ENCODE measurements at places on chromosomes 4 and X. TPM values are rescaled to one million over a fixed set of nuclear protein-coding genes. Genes with fewer than 3 reads are reported as not detected.
A peak's percentile ranks its signal among the peaks of the same experiment; 100 is the strongest.

The GPM6B gene
- not detected for total RNA-seq

DNA sequence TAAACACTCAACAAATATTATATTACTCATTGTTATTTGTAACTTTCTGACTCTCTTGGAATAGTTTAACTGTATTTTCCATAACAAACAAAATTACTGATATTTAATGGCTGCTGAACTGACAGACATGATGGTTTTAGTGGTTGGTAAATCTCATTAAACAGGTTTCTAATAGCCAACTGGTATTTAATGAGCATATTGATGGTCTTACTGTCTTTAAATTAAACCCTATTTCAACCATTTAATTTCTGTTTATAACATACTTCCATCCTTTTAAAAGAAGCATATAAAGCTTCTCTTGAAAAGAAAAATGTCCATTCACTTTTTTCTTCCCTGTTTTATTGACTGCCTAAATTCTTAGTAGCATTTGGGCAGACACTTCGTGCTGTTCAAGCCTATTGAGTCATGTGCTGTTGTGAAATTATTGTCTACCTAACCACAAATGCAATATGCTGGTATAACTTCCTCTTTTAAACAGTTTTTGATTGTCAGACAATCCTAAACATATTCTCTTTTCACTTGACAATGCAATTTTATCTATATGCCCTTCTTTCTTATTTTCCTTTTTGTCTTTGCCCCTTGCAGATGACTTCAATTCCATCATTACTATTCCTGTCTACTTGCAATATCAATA is 163.9 kb upstream of the SLC7A11 start:
- no peaks in the 10 kb centered on the region for H3K4me1 ChIP-seq
- no peak for DNase-seq
- H3K36me3 ChIP-seq, result no peaks in the 10 kb centered on the region
- H3K27me3 ChIP-seq, result no peaks in the 10 kb centered on the region
- no peak overlapping the region for H3K4me3 ChIP-seq
- H3K27ac ChIP-seq, result no peak overlapping the region

GRCh38 chr4:164304101-164304639 is 449.8 kb upstream of the SMIM31 start:
- H3K4me3 ChIP-seq, result no peak overlapping the region
- no peak for DNase-seq
- no peaks in the 10 kb centered on the region for H3K4me1 ChIP-seq
- no peaks in the 10 kb centered on the region for H3K36me3 ChIP-seq
- H3K27me3 ChIP-seq, result no peaks in the 10 kb centered on the region

DNA sequence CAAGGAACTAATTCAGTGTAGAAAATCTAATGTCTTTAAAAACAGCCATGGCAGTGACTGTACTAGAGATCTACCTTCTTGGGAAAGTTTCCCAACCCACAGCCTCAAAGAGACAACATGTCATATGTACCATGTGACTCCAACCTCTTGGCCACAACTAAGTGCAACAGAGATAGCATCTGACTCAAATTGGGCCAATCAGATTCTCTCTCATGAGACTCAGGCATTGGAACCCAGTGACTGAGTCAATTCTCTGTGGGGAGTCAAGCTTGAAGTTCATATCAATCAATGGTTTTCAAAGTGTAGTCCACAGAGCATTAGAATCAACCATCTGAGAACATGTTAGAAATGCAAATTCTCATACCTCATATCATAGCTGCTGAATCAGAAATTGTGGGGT is 123.3 kb downstream of the MBNL3 start:
- H3K36me3 ChIP-seq, result no peaks in the 10 kb centered on the region
- no peak overlapping the region for H3K27ac ChIP-seq
- peaks cover 38% of the 10 kb centered on the region for H3K27me3 ChIP-seq
- no peak overlapping the region for H3K4me3 ChIP-seq

- peaks cover 5% of the 10 kb centered on the region for H3K4me1 ChIP-seq
- peak; percentile 21 for DNase-seq
- peaks cover 17% of the 10 kb centered on the region for H3K27me3 ChIP-seq
- H3K4me3 ChIP-seq, result peak overlapping the region; percentile 74
- H3K36me3 ChIP-seq, result no peaks in the 10 kb centered on the region
These were observed 792 bp downstream of the ADRA2C start for GRCh38 chr4:3766785-3767569.

DNA sequence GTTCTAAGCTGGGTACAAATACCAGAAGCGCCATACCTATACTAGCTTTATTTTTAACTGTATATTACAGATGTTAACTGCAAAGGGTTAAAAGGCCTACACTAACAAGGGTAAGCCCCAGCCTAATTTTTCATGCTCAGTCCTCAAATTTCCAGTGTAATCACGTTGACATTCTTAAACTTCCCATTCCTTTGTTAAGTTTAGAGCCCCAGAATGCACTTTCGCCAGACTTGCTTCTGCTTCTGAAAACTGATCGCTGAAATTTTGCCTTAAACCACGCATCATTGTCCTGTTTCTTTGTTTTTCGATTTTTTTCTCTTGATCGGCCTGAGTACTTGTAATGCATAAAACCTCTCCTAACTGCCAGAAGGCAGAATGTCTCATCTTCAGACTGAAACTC is 2141.9 kb upstream of the AGA start:
- H3K36me3 ChIP-seq, result no peaks in the 10 kb centered on the region
- no peaks in the 10 kb centered on the region for H3K4me1 ChIP-seq
- H3K4me3 ChIP-seq, result no peak overlapping the region
- H3K27me3 ChIP-seq, result no peaks in the 10 kb centered on the region
- no peak for DNase-seq

DNA sequence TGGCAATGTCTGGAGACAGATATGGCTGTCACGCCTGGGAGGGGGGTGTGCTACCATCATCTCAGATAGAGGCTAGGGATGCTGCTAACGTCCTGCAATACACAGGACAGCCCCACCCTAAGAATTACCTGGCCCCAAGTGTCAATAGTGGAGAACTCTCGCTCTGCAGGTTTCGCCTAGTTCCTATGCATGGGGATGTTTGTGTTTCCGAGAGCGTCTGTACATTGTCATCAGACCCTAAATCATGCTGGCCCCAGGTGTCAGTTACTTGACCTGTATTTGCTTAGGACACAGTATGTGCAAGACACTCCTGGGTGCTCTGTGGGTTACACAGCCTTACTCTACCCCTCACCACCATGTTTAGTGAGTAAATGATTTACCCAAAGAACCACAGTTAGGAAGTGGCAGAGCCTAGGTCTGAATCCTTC is 90.8 kb downstream of the AFF1 start:
- H3K27ac ChIP-seq, result no peak overlapping the region
- H3K36me3 ChIP-seq, result no peaks in the 10 kb centered on the region
- no peak for DNase-seq
- peaks cover 43% of the 10 kb centered on the region for H3K4me1 ChIP-seq
- H3K27me3 ChIP-seq, result no peaks in the 10 kb centered on the region

- no peak overlapping the region for H3K27ac ChIP-seq
- H3K4me3 ChIP-seq, result no peak overlapping the region
- H3K4me1 ChIP-seq, result peaks cover 36% of the 10 kb centered on the region
- no peaks in the 10 kb centered on the region for H3K27me3 ChIP-seq
These were observed 78.9 kb downstream of the IRF2 start for GRCh38 chr4:184395451-184395917.

DNA sequence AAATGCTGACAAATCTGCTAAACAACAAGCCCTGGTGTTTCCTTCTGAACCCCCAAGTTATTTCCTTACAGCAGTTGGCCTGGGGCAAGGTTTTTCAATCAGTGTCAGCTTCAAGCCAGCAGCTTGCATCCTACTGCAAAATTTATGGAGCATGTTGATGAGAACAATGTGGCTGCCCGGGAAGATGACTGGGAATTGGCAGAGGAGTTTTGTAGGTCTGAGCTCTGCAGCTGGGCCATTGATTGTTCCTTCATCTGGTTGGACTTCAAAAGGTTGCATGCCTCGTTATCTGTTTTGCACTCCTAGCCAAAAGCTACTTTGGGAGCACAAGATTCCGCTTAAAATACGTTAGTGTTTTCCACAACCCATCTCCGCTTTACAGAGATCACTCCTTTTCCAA is 1030.3 kb upstream of the LCORL start:
- H3K27me3 ChIP-seq, result no peaks in the 10 kb centered on the region
- H3K4me1 ChIP-seq, result no peaks in the 10 kb centered on the region
- H3K4me3 ChIP-seq, result no peak overlapping the region
- H3K36me3 ChIP-seq, result no peaks in the 10 kb centered on the region
- DNase-seq, result no peak
- no peak overlapping the region for H3K27ac ChIP-seq

GRCh38 chrX:15059474-15059873 is 186.3 kb downstream of the MOSPD2 start:
- DNase-seq, result no peak
- H3K27me3 ChIP-seq, result peaks cover 18% of the 10 kb centered on the region
- H3K36me3 ChIP-seq, result no peaks in the 10 kb centered on the region
- H3K4me3 ChIP-seq, result no peak overlapping the region
- no peak overlapping the region for H3K27ac ChIP-seq

The AKAP4 gene
- not detected for total RNA-seq

- peaks cover 2% of the 10 kb centered on the region for H3K36me3 ChIP-seq
- no peak overlapping the region for H3K4me3 ChIP-seq
- no peak for DNase-seq
- no peaks in the 10 kb centered on the region for H3K4me1 ChIP-seq
- H3K27ac ChIP-seq, result no peak overlapping the region
- H3K27me3 ChIP-seq, result no peaks in the 10 kb centered on the region
These were observed 2725.5 kb downstream of the ARAP2 start for GRCh38 chr4:33518856-33519255.

The LAGE3 gene
- total RNA-seq, result 35.8 TPM

DNA sequence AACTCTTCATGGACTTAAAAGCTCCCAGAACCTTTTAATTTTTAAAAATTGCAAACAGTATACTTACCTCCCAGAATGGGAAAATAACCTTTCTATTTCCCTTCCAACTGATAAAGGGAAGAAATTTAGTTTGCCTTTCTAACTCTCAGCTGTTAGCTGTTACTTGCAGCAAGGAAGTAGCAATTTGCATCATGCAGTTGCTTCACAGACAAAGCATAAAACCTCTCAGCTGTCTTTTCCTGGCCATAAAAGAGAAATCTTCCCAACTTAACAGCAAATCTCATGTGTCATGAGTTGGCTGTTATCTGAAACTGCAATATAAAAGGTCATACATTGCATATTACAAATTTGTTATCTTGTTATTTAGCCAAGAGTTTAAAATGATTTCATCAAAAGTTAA is 18.4 kb downstream of the C4orf17 start:
- no peak overlapping the region for H3K27ac ChIP-seq
- peaks cover 7% of the 10 kb centered on the region for H3K27me3 ChIP-seq
- H3K4me3 ChIP-seq, result no peak overlapping the region
- DNase-seq, result no peak
- H3K36me3 ChIP-seq, result no peaks in the 10 kb centered on the region
- H3K4me1 ChIP-seq, result no peaks in the 10 kb centered on the region

- no peak overlapping the region for H3K27ac ChIP-seq
These were observed 34.3 kb upstream of the BANK1 start for GRCh38 chr4:101756181-101756580.

The BDH2 gene
- total RNA-seq, result 15.6 TPM

DNA sequence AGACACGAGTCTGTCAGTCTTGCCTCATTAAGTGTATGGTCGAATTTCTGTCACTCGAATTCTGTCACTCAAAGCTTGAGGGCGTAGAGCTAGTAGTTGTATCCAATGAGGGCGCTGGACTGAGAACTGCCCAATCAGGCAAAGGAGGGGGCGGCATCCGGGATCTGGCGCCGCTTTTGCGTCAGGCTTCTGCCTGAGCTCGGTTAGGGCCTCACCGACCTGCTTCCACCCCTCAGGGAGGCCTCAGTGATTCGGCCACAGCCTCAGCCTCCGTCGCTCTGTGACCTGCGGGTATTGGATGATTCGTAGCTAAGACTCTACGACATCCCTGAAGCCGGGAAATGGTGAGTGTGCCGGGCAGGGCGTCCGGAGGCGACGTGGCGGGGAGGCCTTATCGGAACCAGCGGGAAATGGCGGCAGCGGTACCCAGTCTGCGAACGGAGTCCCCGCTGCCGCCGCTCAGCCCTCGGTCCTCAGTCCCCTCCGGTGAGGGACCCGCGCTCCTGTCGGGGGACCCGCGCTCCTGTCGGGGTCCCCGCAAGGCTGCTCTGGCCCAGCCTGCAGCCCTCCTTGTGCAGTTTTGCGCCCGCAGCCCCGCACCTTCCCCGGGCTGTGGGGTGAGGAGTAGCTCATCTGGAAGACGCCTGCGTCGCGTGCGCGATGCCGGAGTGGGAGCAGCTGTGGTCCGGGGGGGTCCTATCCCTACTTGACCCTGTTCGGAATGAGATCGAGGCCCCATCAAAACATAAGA is 88.3 kb downstream of the ZNF718 start:
- no peaks in the 10 kb centered on the region for H3K27me3 ChIP-seq
- H3K4me3 ChIP-seq, result no peak overlapping the region
- H3K4me1 ChIP-seq, result peaks cover 11% of the 10 kb centered on the region
- H3K36me3 ChIP-seq, result peaks cover 28% of the 10 kb centered on the region
- no peak for DNase-seq

DNA sequence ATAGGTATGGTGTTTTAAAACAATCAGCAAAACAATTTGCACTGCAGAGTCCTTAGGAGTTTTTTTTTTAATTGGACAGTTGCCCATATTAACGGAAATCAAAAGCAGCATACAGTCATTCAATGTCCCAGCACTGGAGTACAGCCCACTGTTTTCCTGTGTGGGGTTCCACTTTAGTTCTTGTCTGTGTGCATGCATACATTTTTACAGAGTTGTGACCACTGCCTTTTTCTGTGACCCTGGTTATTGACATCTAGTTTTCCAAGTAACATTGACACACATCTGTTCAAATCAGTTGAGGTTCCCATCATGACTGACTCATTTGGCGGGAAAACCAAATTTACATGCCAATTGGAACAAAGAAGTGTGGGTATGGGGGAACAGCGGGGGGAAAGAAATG is 83.3 kb downstream of the HPRT1 start:
- H3K4me1 ChIP-seq, result peaks cover 9% of the 10 kb centered on the region
- no peak overlapping the region for H3K27ac ChIP-seq

The CISD2 gene
- total RNA-seq, result 38.4 TPM

GRCh38 chrX:95332530-95332929 is 1352.1 kb upstream of the DIAPH2 start:
- DNase-seq, result no peak
- no peak overlapping the region for H3K4me3 ChIP-seq
- no peaks in the 10 kb centered on the region for H3K4me1 ChIP-seq
- no peaks in the 10 kb centered on the region for H3K36me3 ChIP-seq

The ALB gene
- total RNA-seq, result not detected

The PCDH18 gene
- total RNA-seq, result not detected

DNA sequence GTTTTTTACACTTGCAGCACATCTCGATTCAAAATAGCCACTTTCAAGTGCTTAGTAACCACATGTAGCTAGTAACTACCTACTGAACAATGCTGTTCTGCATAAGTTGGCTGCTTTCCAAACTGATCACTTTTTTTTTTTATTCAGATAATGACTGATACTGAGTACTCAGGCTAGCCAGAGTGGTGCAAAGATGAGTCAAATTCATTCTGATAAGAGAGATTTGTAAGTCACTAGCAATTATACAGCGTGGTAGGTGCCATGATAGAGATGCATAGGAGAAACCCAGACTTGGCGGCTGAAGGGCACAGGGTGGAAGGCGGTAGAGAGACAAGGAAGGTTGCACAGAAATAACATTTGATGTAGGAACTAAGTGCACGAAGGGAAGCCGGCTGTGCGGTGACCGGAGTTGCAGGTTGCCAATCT is 357 bp upstream of the IGBP1 start:
- peak overlapping the region; percentile 90 for H3K4me3 ChIP-seq
- peaks cover 9% of the 10 kb centered on the region for H3K4me1 ChIP-seq
- H3K27ac ChIP-seq, result peak overlapping the region; percentile 99
- H3K27me3 ChIP-seq, result peaks cover 8% of the 10 kb centered on the region
- H3K36me3 ChIP-seq, result peaks cover 4% of the 10 kb centered on the region
- no peak for DNase-seq
